Stimulated activated CD8-positive, alpha-beta memory T cell treated with anti-CD3 and anti-CD28 coated beads, Interleukin-15, amount 100 ng/mL, for 48 hours (primary cell): ENCODE measurements at places on chromosomes 11 and 22.

- no peak for DNase-seq
These were observed 1.1 kb upstream of the CNGA4 start for GRCh38 chr11:6237761-6238302.

GRCh38 chr11:85602526-85603213 lies 24.5 kb downstream of the DLG2 start:
- no peak for DNase-seq

DNA sequence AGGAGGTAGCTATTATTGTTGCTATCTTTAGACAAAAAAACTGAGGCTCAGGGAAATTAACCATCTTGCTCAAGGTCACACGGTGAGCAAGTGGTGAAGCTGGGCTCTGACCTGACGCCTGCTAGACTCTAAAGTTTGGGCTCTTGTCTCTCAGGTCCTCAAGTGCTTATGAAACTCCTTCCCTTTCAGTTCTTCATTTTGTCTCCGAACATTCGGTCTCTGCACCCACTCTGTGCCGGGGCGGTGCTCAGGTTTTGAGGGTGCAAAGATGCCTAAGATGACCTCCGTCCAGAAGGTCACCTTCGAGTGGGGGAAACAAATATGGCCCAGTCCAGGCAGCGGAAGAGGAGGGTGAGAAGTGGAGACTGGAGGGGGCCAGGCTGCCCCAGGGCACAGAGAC lies 16.0 kb downstream of the OVOL1 start:
- DNase-seq = no peak

DNA sequence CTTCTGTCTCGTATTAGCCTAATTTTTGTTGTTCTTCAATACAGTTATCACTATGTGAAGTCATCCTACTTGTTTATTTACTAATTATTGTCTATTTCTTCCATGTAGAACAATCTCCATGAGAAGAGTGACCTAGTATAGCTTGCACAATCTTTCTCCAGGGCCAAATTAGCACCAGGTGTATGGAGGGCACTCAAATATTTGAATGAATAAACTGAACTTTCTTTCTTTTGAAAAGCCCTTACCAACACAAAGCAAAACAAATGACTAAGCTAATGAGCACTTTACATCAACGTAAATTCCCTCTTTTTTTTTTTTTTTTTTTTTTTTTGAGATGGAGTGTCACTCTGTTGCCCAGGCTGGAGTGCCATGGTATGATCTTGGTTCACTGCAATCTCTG lies 34.2 kb downstream of the ABTB2 start:
- DNase-seq = no peak

DNA sequence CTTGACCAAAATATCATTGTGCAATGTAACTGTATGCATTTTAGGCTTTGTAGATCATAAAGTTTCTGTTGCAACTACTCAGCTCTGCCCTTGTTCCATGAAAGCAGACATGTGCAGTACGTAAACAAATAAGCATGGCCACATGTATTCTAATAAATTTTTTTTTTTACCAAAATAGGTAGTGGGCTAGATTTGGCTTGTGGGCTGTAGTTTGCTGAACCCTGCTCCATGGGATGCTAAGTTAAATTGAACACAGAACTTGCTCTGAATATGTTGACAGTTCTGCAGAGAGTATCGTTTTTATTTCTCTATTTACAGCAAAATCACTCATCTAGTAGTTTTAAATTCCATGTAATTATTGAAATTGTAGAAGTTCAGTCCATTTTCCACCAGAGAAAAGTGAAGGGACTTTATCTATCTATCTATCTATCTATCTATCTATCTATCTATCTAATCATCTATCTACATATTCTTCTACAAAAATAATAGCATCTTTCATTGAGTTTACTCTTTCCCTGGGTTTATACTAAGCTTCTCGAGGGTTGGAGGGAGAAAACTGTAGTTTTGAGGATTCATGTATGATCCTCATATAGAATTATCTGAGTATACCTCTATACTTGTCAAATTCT lies 9.5 kb upstream of the OOSP4A start:
- DNase-seq = no peak

- DNase-seq = no peak
These were observed 145.7 kb upstream of the TEAD1 start for GRCh38 chr11:12528487-12528886.

GRCh38 chr11:33692541-33692940 lies 8.1 kb downstream of the C11orf91 start:
- no peak for DNase-seq

- no peak for DNase-seq
These were observed 28.8 kb downstream of the TOB2 start for GRCh38 chr22:41417622-41418390.

GRCh38 chr11:78269806-78270205 lies 81.1 kb downstream of the USP35 start:
- DNase-seq = no peak

- DNase-seq = no peak
These were observed 11.1 kb upstream of the ST3GAL4 start for GRCh38 chr11:126344141-126345080.

DNA sequence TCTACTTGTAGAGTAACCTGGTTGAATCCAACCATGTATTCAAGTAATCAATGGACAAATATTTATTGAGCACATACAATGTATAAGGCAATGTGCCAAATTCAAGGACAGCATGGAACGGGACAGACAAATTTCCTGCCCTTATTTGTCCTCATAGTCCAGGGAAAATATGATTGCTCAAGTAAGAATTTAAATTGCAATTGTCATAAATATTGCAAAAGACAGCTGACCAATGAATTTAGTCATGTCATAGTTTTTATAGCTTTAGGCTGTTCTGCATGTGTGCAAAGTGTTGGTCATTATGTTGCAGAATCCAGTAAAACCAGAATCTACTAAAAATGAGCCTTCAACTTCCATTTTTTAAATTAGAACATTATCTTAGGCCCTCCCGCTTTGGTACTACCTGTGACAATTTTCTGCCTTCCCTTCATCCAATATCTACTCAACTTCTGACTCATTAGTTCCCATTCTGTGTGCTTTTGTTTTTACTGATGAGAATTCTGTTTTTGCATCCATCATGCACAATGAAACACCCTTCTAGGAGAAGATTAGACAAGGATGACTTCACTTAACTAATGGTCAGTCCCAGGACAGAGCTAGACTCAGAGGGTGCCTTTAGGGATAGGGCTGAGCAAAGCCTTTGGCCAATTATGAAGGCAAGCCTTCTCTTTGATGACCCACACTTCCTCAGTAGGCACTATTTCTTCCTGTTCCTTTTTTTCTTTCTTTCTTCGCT lies 45.8 kb upstream of the FIBIN start:
- DNase-seq = no peak

DNA sequence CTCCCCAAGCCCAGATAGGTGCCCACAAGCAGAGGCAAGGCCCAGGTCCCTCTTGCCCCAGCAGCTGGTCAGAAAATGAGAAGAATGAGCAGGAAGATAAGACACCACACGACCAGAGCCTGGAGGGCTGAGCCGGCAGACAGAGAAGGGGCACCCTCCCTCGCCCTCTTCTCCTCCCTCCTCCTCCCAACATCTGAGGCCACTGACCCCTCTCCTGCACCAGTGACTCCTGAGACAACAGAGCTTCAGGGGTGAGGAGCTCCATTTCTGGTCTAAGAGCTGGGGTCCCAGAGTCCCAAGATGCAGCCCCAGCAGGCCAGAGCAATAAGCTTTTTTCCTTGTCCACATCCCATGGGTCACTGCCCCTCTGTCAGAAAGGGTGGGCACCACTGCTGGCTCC lies 159.2 kb downstream of the TRIM29 start:
- no peak for DNase-seq

DNA sequence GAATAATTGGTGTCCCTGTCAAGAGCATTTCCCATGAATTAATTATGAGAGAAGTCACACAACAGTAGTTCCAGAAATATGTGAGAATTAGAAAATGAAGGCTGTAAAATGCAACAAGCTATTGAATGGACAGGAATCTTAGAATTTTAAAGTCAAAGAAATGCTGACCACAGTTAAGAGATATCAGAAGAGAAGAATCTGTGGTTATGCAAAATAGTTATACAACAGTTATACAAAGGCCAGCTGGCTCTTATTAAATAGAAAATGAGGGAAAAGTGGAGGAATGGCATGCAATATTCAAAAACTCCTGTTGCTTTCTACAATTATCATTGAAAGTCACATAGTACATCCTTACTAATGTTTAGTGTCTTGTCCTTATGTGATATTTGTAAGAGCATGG lies 27.4 kb downstream of the CASP12 start:
- DNase-seq = no peak

GRCh38 chr11:122714004-122714403 lies 58.5 kb downstream of the UBASH3B start:
- DNase-seq = no peak

- DNase-seq = no peak
These were observed 37.1 kb upstream of the EHF start for GRCh38 chr11:34583818-34584217.

DNA sequence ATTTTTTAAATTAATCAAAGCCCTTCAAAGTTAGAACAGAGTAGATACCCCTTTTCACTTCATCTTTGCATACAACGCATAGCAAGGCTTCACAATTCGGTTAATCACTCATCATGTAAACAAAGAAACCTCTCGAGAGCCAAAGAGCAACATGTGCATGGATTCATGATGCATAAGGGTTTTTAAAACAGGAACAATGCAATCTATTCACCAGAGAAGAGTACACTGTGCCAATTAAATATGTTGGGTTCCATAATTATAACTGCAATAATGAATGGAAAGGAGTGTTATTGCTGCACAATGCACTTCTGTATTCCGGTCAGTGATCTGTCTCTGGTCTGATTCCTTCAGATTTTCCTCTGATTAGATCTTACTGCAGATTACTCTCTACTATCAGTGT lies 45.3 kb downstream of the CADM1 start:
- no peak for DNase-seq

DNA sequence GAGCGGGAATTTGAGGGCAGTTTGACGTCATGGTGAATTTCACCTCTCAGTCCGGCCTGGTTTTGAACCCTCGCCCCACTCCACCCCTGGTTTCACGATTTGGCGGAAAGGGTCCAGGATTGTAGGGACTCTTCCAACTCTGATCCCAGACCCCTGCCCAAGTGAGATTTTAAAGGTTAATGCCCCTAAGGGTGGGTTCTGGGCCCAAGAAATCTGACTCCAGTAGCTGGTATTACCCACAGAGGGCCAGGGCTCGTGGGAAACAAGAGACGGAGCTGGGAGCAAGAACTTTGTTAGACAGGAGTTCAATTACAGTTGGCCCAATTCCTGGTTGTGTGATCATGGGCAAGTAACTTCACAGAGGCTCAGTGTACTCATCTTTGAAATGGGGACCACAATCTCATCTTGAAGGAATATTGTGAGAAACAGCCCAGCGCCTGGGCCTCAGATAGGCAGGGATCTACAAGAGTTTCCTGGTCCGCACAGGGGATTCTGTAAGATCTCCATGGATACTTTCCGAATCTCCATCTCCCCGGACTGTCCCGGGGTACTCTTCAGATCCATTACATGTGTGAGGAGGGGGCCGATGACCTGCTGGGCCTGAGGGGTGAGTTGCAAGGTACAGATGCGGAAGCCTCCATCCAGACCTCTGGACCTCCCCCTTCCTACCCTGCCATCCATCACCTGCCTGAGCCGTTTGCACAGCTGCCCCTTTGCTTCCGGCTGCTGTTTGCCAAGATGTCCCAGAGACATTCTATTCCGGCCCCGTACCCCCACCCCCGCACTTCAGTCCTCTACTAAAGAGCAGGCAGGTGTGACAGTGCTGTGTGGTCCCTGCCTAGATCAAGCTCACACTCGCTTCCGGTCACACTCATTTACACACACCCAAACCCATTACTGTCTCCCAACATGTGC lies 687 bp upstream of the CALCA start:
- DNase-seq = no peak

DNA sequence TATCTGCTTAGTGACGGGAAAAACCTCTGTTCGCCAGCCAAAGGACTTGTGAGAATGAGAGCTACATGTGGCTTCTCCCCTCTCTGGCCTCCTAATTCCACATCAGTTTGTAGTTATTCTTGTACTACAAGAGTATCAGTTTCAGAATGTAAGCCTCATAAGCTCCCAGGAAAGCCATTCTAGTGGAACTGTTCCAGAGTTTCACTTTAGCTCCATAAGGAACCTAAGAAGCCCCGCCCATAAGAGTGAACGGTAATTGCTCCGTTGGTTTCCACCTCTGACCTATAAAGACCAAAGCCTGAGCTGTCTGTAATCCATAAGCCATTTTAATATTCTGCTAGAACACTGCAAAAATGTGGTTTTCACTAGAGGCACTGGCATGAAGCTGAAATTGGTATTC lies 53.0 kb downstream of the SIK3 start:
- no peak for DNase-seq

DNA sequence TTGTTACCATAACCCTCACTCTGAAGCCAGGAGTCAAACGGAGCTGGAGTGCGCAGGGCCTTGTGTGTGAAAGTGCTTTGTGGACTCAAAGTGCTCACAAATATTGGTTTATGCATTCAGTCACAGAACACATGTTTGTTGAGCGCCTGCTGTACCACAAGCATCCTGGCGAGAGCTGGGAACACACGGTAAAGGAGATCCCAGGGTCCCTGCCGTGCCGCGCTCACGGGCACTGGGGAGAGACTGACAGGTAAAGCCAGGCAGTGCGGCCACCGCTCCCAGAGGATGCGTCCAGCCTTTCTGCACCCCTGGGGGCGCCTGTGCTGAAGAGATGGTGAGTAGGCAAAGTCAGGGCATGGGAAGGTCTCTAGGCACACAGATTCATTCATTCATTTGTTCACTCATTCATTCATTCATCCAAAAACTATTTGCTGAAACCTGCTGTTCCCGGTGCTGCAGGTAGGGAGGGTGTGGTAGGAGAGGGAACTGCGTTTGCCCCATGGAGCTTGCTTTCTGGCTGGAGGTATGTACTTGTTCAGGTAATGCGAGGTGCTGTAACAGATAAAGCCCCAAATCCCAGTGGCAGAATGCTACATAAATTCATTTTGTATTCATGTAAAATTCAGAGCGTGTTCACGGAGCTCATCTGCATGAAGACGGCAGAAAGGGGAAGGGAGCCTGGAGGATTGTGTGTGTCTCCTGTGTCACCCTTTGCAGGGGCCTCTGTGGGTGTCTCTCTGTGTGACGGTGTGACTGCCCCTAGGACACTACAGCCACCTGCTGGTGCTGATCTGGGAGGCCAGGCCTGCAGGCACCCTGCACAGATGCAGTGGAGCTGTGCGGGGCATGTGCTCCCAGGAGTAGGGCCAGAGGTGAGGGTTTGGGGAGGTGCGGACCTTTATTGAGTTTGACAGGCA lies 167.0 kb upstream of the B3GAT1 start:
- DNase-seq = no peak

- no peak for DNase-seq
These were observed 423.5 kb upstream of the B3GAT1 start for GRCh38 chr11:134835561-134835960.

- no peak for DNase-seq
These were observed 38.3 kb upstream of the MYH9 start for GRCh38 chr22:36425977-36426523.
